ENCODE measurements at places on chromosomes 6 and 20.

- no peak for DNase-seq
Observed at GRCh38 chr6:146154197-146154596, 125.3 kb downstream of the GRM1 start.

GRCh38 chr6:8383584-8383983 lies 51.8 kb downstream of the SLC35B3 start:
- no peak for DNase-seq

DNA sequence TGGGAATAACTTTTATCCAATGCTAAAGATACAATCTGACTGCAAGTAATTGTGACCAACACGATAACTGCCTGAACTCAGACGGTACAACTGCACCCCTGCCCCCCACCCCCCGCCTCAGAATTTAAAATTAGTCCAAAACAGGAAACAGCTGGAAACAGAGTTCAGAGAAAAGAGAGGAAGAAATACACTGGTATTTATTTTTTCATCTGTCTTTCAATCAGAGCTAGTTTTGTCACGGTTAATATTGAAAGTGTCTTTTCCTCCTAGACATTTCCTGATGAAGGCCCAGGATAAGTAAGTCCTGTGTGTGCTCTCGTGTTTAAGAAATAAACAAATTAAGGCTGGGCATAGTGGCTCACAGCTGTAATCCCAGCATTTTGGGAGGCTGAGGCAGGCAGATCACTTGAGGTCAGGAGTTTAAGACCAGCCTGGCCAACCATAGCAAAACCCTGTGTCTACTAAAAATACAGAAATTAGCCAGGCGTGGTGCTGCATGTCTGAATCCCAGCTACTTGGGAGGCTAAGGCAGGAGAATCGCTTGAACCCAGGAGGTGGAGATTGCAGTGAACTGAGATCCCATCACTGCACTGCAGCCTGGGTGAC lies 21.5 kb downstream of the ACSS1 start:
- DNase-seq: no peak

GRCh38 chr20:3839328-3839727 lies 7.3 kb upstream of the MAVS start:
- no peak for DNase-seq

- peak; percentile 26 for DNase-seq
Observed at GRCh38 chr6:64270083-64270482, 634.5 kb downstream of the PHF3 start.

- DNase-seq: no peak
Observed at GRCh38 chr6:72381076-72381475, 240.8 kb upstream of the KCNQ5 start.

GRCh38 chr20:20992686-20993360 lies 113.3 kb downstream of the LINC00237 start:
- DNase-seq: no peak

All from amniotic epithelial cell (primary cell).